Stimulated activated CD4-positive, alpha-beta T cell treated with anti-CD3 and anti-CD28 coated beads, Interleukin-2, amount 100 ng/mL, for 48 hours (primary cell): ENCODE measurements at places on chromosomes 2 and 18.

GRCh38 chr2:36333350-36334012 is 22.1 kb upstream of the CRIM1 start:
- no peak for DNase-seq

DNA sequence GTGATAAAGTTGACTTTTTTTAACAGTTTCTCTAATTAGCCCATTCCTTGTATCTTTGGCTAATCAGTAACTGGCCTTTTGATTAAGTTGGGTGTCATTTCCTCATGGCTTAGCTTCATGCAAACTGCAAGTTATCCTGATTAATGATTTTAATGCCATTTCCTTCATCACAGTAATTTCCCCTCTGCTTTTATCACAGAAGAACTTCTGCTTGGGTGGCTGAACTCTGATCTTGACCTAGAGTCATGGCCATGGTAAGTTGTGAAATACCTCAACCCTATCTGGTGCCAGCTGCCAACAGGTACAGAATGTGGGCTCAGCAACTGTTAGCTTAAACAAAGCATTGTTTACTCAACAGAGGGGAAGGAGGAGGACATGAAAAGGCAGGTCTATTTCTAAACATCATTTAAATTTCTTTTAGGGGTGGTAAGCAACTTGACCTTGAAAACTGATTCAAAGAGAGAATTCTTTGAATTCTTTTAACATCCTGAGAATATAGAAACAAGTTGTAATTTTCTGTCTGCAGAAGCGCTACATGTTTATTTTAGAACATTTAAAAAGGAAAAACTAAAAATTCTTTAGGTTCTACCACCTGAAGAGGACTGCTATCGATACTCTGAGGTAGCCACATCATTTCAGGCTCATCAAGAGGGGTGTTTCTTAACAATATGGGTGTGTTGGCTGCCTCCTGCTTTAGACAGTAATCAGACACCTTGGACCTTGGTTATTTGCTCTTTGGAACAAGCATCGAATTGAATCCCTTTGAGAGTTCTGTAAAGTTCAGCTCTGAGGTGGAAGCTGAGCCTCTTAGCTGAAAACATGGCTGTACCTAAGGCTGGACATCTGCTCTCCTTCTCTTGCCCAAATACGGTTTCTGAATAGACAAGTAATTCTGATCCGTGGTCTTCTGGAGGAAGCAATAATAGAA is 39.7 kb downstream of the ANXA4 start:
- no peak for DNase-seq

GRCh38 chr2:132566379-132566778 is 103.6 kb downstream of the LYPD1 start:
- DNase-seq: no peak

- DNase-seq: no peak
Measured at GRCh38 chr2:168566974-168567665, 111.0 kb downstream of the CERS6 start.

DNA sequence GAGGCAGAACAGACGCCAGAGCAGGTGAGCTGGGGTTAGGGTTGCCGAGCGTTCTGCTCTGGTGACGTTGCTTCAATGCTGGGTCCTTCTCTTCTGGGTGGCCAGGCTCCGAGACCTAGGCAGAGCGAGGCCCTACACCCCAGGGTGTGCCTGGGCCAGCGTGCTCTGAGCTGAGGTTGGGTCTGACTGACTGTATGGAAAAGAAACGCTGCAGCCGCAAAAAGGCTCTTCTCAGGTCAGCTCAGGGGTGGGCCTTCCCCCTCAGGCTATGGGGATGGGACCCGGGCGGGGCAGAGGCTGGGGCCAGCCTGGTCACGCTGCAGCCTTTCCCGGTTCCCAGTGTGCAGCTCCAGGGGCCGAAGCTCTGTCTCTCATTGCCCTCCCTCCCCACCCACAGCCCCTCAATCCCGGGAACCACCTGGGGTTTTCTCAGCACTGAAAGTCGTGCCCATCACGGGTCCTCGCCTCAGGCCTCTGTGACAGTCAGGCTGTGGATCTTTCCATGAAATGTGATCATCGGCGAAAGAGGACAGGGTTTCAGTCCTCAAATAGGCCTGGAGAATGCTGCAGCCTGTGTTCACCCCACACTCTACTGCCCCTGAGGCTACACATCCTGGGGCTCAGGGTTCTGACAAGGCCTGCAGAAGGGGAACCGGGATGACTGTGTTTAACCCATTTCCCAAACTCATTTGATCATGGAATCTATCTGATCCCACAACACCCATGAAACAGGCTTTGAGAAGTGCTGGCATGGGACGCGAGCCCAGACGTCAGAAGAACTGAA is 19.4 kb downstream of the CYP26B1 start:
- DNase-seq: no peak

DNA sequence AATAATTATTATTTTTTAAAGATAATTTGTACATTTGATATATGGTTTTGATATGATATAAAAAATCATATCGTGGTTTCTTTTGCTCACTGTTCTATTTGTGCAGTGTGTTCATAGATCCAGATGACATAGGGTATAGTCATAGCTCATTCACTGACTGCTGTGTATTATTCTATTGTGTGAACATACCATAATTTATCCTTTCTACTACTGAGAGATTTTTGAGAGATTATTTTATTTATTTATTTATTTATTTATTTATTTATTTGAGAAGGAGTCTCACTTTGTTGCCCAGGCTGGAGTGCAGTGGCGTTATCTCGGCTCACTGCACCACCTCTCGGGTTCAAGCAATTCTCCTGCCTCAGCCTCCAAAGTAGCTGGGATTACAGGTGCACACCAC is 39.0 kb downstream of the FER1L5 start:
- DNase-seq: no peak

- no peak for DNase-seq
Measured at GRCh38 chr2:76448956-76449355, 738.2 kb upstream of the GCFC2 start.

DNA sequence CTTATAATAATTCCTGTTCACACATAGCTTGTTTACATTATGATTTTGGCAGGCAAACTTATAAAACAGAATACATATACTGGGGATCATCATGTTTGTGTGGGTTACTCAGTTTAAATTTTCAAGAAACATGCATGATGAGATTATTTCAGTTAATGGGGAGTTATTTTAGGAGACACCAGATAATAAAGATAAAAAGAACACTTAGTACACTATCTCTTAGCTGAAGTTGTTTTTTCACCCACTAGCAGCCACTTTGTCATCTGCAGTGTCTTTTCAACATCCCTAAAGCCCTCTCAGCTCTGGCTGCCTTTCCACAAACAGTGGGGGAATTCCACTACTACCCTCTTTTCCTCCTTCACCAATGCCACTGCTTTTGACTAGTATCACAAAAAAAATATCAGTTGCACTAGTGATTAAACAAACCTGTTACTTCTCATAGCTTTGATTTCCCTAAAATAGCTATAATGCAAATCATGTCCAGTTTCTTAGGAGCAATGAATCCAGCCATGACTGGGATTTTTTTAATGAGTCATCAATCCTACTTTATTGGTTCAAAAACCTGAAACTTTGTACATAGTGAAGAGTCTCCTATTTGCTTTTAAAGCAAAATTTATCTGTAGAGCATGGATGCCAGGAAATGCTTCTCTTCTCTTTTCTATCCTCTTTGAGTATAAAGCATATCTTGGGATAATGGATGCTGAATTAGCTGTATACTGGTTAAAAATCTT is 156.7 kb upstream of the TFPI start:
- DNase-seq: no peak

DNA sequence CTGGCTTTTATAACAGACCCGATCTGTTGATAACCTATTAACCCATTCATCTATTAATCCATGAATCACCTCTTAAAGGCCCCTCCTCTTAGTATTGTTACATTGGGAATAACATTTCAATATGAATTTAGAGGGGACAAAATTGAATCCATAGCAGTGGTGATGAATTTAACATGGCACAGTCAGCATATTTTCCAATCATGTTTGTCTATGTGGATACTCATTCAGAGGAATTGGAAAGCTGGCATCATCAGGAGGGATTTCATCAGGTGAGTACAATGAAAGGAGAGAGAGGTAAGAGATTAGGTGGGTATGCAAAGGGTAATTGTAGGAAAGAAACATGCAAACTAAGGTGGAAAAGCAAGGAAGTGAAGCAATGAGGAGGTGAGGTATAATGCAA is 275.1 kb upstream of the STON1 start:
- no peak for DNase-seq

DNA sequence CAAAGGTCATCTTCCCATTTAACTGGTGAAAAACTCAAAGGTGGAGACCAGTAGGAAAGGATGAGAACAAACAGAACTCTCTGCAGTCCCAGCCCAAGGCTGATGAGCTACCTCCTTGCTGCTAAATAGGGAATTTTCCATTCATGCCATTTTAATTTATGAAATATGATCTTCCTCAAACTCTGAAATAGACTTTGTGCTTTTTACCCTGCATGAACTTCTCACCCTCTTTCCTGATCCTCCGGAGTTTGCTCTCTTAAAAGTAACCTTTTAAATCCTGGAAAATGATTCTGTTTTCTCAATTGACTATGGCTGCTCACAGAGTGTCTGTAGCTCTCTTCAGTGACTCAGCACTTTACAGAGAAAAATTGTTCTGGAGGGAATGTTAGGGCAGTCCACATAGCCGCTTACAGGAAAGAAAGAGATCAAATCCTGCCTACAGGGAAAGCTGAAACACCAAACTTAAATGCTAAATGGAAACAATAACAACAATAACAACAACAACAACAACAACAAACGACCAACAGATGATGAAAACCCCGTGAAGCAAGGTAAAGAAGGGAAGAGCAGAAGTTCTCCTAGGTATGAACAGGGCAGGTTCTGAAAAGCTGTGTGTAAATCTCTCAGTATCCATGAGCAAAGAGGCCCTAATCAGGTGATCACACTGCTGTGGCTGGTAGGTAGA is 79.8 kb upstream of the SESTD1 start:
- no peak for DNase-seq

- DNase-seq: no peak
Measured at GRCh38 chr2:17318013-17318412, 200.2 kb downstream of the RAD51AP2 start.

DNA sequence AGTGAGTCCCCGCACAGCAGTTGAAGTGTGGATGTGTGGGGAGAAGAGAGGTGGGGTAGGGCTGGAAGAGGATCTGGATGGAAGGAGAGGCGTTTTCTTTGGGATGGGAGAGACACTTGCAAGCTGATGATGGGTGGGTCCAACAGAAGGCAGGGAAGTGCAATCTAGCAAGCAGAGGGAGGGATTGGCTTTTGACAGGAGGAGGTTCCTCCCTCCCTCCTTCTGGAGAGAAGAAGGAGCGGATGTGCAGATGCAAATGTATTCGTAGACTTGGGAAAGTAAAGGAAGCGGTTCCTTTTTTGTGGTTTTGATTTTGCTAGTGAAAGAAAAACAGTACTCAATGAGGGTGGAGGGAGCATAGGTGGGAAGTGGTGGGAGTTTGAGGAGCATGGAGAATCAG is 48.9 kb downstream of the LAMA3 start:
- no peak for DNase-seq

- no peak for DNase-seq
Measured at GRCh38 chr2:54459037-54459441, 2.9 kb downstream of the SPTBN1 start.

- DNase-seq: no peak
Measured at GRCh38 chr18:49008156-49008555, 57.4 kb upstream of the SMAD7 start.

- no peak for DNase-seq
Measured at GRCh38 chr2:10305254-10305635, 2.5 kb downstream of the HPCAL1 start.

DNA sequence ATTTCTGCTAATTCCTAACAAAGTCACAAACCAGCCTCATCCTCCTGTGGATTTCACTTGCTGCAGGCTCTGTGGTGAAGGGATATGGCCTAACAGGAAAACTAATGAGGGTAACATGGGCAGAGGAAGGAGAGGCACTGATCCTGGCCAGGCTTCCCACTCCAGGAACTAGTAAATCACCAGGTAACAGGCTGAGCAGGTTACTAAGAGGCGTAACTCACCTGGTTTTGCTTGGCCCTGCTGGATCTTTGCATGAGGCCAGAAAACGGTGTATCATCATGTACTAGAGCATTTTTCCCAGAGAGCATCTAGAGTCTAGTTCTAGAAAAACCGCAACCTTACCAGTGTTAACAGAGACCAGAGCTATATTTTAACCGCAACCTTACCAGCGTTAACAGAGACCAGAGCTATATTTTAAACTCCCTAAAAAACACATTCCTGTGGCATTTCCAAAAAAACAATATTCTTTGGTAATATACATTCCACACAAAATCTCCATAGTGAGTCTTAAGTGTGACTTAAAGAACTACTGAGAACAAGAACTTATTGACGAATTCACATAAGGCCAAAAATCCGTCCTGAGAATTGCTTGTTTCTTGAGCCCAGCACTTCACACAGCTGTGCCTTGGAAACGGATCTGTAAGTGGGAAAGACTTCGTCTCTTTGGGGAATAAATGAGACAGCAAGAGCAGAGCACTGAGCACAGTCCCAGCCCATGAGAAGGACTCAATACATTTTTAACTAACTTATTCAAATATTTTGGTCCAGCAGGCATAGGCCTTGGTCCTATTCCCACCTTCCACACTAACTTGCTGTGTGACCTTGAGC is 43.4 kb downstream of the DPP4 start:
- DNase-seq: no peak

- no peak for DNase-seq
Measured at GRCh38 chr2:210586381-210586780, 30.0 kb downstream of the CPS1 start.

- DNase-seq: no peak
Measured at GRCh38 chr2:170122883-170123547, 54.9 kb upstream of the MYO3B start.

DNA sequence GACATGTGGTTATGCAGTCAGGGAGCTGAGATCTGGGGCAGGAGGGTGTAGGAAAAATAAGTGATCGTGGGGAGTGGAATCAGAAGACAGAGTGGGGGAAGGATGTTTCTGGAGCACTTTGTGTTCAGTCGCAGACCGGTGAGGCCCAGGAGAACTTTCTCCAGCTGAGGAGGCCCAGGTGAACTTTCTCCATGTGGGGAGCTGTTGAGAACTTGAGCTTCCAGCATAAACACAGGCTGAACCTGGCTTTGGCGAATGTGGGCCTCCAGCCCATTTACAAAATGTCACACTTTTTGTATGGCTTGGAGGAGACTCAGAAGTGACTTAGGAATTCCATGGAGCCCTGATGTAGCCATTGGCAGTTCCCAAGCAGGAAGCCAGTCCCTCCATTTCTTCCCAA is 108.5 kb downstream of the VAPA start:
- no peak for DNase-seq

DNA sequence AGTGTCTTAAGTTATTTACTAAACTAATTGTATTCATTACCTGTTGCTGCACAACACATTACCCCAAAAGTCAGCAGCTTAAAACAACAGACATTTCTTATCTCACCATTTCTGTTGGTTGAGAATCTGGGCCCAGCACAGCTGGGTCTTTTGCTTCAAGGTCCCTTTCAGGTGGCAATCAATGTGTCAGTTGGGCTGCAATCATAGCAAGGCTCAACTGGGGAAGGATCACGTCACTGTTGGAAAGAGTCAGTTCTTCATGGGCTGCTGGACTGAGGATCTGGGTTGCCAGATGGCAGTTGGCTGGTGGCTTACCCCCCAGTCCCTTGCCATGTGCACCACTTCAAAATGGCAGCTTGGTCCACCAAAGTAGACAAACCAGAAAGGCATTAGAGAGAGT is 261.2 kb downstream of the SUCLG1 start:
- no peak for DNase-seq

- DNase-seq: no peak
Measured at GRCh38 chr2:186590350-186590758, 498 bp downstream of the ITGAV start.

- DNase-seq: no peak
Measured at GRCh38 chr2:225190987-225191386, 148.7 kb upstream of the DOCK10 start.
